ENCODE measurements at places on chromosomes 7 and 10.
A peak's percentile ranks its signal among the peaks of the same experiment; 100 is the strongest.

GRCh38 chr10:96716390-96716789 lies 3.9 kb downstream of the PIK3AP1 start:
- DNase-seq, result no peak

GRCh38 chr10:79070081-79070605 lies 1.4 kb downstream of the ZMIZ1 start:
- DNase-seq, result no peak

GRCh38 chr7:28348636-28349035 lies 63.7 kb upstream of the CREB5 start:
- peak; percentile 81 for DNase-seq

- DNase-seq, result no peak
Observed at GRCh38 chr7:32605032-32605431, 109.7 kb downstream of the AVL9 start.

DNA sequence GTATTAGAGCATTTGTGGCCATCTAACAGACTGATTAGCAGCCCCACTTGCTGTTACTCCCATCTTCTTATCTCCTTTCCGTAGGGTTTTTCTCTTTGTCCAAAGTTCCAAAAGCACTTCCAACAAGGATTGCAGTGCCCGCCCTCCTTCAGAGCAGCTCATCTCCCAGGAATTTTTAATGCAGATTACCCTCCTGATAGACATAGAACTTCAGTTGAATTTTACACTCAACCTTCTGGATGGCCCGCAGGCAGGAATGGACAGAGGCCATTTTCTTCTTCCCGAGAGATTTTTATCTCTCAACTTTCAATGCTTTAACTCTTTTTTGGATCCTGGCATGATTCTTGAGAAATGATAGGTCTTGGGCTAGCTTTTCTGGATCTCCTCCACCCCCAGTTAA lies 23.3 kb downstream of the PRKG1 start:
- no peak for DNase-seq

DNA sequence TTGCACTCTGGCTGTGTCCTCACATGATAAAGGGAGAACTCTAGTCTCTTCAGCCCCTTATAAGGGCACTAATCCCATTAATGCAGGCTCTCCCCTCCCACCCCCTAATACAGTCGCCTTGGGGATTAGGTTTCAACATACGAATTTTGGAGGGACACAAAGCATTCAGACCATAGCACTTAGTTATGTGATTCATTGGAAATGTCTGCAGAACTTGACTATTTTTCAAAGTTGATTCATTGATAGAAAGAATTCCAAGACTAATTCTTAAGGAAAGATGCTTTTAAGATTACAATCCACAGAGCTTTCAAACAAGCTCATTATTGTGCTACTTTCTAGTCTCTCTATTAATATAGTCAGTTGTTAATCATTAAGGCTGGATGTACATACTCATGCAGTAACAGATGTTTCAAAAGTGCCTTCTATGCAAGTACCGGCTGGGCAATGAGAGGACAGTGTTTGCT lies 85.3 kb upstream of the RPA3 start:
- DNase-seq, result no peak

GRCh38 chr7:6279937-6280336 lies 7.5 kb upstream of the CYTH3 start:
- DNase-seq, result no peak

DNA sequence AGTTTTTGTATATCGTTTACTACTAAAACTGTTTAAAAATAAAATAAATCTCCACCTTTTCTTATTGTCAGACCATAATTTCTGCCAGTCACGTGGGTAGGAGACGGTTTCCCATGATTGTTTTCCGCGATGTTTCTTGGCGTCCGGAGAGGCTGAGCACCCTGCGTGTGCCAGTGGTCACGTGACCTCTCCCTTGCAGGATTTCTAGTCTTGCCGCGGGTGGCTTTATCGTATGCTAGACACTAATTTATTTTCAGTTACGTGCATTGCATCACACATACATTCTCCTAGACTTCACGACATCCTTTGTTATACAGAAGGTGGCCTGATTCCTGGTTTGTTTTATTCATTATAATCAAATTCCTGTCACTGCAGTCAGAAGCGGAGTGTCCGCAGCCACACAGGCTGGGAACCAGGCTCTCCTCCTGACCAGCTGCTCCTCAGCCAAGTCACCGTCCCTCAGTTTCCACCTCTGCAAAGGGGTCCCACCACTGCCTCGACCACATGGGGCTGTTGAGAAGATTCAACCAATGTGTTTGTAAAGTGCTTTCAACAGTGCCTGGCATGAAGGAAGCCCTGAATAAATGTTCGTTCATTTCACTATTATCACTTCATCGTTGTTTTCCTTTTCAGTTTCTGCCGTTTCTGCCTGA lies 203.2 kb upstream of the PPP2R2D start:
- DNase-seq, result no peak

DNA sequence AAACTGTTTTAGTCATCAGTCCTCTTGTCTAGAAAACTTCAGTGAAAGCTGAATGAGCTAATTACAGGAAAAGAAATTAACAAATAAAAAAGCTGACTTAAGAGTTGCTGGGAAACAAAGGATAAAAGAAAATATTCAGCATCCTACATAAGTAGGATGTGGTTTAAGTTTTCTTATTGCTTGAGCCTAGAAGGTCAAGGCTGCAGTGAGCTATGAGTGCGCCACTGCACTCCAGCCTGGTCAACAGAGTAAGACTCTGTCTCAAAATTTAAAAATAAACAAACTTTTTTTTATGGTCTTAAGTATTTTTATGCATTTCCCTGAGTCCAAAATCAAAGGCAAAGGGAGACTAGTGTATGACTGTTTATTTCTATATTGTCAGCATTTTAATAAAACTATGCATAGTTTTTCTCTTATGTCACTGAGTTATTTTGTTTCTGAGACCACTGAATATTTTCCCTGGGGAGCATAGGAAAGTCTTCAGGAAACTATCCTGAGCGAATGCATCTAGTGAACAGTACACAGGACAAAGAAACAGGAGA lies 40.0 kb upstream of the LRRN3 start:
- DNase-seq, result no peak

DNA sequence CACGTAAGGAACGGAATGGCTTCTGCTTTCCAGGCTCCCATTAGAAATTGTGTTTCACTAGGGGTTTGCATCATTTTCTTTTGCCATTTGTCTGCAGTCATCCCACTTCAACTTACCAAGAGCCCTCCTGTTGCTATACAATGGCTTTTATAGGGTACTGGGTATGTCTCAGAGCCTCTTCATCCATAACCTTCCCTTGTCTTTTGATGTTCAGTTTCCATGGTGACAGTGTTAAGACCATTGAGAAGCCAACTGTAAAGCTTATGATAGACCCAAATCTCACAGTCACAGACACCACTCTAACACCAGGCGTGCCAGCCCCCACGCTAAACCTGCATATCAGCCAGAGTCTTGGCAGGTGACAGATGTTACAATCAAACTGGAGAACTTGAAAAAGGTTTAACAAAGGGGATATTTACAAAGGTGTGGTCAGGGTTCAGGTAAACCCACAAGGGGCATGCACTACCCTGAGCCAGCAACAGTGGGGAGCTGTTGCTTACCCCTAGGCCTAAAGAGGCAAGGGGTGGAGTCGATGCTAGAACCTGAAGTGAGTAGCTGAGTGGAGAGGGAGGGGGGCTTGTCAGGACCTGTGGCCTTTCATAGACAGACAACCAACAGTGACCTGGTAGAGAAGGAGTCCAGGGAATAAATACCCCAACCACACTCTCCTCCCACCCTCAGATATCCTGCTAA lies 53.2 kb upstream of the ABLIM1 start:
- DNase-seq, result no peak

GRCh38 chr10:73134727-73135126 lies 24.5 kb downstream of the NUDT13 start:
- DNase-seq, result no peak

DNA sequence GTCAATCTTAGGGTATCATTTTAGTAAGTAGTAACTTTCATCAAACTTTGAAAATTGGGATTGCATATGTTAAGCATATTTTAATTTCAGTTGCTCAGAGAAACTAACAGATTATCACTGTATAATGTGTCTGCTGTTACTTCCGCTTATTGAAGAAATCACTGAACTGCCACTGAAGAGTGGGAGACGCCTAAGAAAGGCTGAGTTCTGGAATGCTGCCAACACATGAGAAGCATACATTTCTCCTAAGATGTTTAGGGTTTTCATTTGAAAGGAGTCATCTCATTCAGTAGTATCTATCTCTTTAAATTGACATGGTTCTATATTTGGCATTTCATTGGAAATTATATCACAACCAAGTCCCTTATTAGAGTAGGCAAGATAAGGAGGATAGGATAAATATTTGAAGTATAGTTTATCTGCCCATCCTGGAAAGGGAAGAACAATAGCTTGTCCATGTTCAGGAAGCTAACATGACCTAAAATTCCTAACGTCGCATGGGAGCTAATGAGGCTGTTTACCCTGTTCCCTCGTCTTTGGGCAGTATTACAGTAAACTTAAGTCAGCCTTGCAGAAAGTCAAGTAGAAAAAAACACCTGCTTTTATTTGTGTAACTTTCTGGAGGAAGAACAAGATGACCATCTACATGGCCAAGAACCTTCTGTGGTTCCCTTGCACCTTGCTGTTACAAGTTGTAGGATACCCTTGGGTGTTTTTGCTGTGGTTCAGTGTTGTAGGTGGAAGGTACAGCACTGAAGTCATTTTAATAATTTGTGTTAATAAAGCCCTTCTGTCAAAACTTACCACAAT lies 67.3 kb downstream of the NHLRC2 start:
- no peak for DNase-seq

DNA sequence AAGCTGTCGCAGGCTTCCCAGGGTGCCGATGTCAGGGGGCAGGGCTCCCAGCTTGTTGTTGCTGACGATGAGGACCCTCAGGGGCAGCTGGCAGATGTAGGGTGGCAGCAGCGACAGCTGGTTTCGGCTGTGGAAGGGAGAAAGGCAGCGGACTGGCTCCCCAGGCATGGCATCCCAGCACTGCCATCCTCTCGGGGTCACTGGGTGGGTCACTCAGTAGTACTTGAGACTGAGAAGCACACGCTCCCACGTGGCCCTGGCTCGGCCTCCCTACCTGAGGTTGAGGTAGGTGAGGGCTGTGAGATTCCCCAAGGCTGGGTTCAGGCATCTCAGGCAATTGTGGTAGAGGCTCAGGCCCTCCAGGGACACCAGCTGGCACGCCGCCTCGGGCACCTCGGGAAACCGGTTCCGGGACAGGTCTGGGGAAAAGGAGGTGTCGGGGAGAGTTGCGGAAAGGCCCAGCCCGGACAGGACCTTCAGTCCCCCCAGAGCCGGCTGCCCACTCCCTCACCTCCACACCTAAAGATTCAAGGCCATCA lies 3.8 kb downstream of the LRCH4 start:
- no peak for DNase-seq

- DNase-seq, result peak; percentile 81
Observed at GRCh38 chr10:31822150-31822549, 106.5 kb downstream of the ARHGAP12 start.

- DNase-seq, result no peak
Observed at GRCh38 chr7:159098811-159099655, 45.6 kb downstream of the VIPR2 start.

DNA sequence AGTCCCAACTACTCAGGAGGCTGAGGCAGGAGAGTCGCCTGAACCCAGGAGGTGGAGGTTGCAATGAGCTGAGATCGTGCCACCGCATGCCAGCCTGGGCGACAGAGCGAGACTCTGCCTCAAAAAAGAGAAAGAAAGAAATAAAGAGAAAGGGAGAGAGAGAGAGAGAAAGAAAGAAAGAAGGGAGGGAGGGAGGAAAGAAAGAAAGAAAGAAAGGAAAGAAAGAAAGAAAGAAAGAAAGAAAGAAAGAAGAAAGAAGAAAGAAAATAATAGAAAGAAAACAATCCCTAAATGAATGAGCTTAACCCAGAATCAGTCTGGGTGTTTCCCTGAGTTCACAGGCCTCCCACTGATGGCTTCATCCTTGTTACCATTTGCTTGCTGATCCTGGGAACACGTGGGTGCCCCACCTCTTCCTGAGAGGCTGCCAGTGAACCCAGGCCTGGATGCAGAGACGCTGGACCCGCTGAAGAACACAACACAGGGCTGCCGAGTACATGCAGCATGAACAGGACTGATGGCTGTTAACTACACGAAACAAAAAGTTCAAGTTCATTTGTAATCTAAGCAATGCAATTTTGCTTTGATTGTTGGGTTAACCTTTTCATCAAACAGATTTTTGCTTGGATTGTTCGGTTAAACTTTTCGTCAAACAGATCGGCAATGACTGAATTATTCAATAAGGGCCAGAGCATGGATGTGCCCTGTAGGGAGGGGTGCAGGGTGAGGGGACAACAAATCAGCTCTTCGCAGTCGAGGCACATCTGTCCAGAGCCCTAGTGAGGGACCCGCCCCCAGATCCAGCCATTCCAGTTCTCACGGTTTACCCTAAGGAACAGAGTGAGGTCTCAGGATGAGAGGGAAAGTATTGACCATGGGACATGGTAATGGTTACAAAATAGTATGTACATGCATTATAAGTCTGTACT lies 11.5 kb downstream of the NPFFR1 start:
- DNase-seq, result no peak

GRCh38 chr7:142391191-142391992 lies 133.5 kb upstream of the PRSS58 start:
- peak; percentile 59 for DNase-seq

GRCh38 chr10:88652616-88653015 lies 11.6 kb upstream of the LIPF start:
- DNase-seq, result peak; percentile 47

DNA sequence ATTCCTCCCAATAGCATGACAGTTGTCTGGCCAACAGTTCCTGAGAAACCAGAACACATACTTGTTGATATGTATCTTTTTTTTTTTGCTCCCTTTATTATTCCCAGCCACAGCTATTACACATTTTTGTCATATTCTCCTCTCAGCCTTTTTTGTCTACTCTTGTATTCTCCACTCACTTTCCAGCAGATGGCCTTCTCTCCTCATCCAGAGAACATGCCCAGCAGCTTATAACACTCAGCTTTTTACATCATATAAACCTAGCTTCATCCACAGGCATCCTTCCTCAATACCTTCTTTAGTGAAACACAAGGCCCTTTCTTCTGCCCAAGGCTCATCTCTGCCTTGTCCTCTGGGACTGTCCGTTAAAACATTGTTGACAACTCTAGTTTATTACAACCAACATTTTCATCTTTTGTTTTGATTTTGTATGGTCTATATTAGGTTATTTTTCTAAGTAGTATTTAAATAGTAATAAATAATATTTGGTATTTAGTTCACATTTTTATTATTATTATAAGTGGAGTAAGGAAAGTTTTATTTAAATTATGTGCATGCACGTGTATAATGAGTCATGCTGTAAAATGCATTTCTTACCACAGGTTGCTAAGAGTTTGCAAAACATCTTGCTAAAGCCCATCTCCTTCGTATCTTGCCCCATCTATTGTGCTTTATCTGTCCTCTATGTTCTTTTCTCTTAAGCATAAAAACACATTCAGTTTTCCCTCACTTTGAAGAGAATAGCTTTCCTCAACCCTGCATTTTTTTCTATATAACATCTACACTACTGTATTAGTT lies 101.5 kb downstream of the ORC5 start:
- DNase-seq, result peak; percentile 32

GRCh38 chr10:28785018-28785417 lies 107.7 kb downstream of the BAMBI start:
- no peak for DNase-seq

- no peak for DNase-seq
Observed at GRCh38 chr10:126846469-126846868, 58.8 kb upstream of the DOCK1 start.

- DNase-seq, result no peak
Observed at GRCh38 chr10:22500656-22501340, 155.5 kb downstream of the SPAG6 start.
